Esophagus squamous epithelium (tissue), 5 donors: ENCODE measurements at places on chromosomes 5 and 9.

DNA sequence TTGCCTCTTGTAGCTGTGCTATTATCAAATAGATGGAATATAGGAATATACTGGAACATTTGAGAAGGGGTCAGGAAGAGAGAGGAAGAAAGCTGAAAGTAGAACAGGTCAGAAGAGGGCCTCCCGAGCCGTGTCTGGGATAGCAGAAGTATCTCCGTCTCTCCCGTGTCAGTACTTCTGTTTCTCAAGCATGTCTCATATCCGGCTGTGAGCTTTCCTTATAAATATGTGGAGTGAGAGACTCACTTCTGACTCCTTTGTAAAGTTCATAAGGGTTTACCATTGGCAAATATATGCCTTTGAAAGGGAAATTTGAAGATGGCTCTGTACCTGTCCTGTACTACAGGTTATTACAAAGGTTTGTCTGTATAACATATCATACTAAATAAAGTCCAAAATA, 50.3 kb downstream of the MOCS2 start:
- no peak for DNase-seq
- no peak overlapping the region for H3K27ac ChIP-seq
- no peaks in the 10 kb centered on the region for H3K4me1 ChIP-seq
- H3K27me3 ChIP-seq, result no peaks in the 10 kb centered on the region
- no peak overlapping the region for H3K4me3 ChIP-seq

DNA sequence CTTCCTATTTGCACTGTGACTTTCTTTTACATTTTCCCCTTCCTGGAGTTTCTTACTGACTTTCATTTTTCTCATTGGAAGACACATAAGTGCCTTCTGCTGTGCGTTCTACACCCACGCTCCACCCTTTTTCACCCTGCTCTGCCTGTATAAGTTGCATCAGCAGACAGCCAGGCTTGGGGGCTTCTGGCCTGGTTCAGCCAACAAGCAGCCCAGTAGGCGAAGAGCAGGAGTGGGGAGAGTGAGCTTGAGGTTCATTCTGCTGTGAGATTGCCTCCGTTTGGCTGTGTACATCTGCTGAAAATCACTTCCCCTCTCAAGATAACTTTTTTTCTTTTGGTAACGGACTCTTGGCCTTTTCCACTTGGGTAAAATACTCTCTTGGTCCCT, 38.4 kb downstream of the RASGRF2 start:
- H3K27ac ChIP-seq, result no peak overlapping the region

DNA sequence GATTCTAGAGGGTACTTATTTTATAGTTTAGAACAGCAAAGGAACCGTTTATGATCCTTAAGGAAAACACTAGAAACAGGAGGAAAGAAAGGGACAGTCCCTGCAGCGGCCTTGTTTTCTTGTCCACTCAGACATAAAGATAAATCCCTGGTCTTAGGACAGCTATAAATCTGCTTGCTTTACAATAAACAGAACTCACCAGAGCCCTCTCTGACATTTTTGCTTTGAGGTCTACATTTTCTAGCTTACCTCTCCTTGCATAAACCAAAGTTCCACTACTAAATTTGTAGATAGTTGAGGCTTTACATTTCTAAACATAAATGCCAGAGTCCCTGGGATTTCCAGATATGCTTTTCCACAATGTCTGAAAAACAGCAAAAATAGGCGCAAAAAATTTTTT, 422.5 kb downstream of the BNC2 start:
- H3K27ac ChIP-seq, result no peak overlapping the region
- H3K4me1 ChIP-seq, result peaks cover 20% of the 10 kb centered on the region
- no peaks in the 10 kb centered on the region for H3K27me3 ChIP-seq

DNA sequence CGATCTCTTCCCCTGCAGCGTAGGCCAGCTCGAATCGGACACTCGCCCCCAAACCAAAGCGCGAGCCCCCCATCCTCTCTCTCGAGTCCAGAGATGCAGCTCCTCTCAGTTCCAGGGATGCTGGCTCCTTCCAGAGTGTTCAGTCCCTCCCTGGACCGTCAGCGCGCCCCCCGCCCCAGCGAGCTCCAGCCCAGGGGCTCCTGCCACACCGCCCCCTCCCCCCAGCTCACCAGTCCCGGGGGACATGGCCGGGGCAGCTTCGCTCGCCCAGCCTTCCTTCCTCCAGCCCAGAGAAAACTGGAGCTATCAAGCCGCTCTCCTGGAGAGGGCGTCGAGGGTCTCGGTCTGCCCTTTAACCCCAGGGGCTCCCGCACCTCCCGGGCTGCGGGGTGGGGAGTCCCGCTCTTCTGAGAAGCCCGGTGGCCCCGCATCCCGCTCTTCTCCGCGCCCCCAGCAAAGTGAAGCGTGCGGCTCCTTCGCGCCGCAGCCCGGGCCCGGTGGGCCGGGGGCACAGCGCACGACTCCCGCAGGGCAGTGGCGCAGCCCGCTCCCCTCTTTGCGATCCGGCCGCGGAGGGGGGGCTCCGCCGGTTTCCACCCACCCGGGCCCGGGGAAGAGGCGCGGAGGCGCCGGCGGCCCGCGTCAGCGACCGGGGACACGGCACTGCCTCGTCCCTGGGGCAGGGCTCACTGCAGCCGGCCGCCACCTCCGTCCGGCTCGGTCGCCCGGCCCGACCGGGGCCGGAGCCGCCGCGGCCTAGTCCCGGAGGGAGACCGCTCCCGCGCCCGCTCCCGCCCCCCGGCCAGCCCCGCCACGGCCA, 587 bp downstream of the MIER3 start:
- H3K4me1 ChIP-seq, result peaks cover 24% of the 10 kb centered on the region
- no peaks in the 10 kb centered on the region for H3K27me3 ChIP-seq
- no peaks in the 10 kb centered on the region for H3K36me3 ChIP-seq
- H3K4me3 ChIP-seq, result peak overlapping the region; percentile 79

GRCh38 chr5:123868267-123868666, 356.3 kb downstream of the CSNK1G3 start:
- DNase-seq, result no peak
- H3K4me3 ChIP-seq, result no peak overlapping the region
- H3K36me3 ChIP-seq, result no peaks in the 10 kb centered on the region
- H3K27me3 ChIP-seq, result no peaks in the 10 kb centered on the region
